ENCODE measurements at places on chromosomes 2 and 18.

- peak; percentile 44 for DNase-seq
Observed at GRCh38 chr2:41720331-41721251, 327.2 kb upstream of the PKDCC start.

DNA sequence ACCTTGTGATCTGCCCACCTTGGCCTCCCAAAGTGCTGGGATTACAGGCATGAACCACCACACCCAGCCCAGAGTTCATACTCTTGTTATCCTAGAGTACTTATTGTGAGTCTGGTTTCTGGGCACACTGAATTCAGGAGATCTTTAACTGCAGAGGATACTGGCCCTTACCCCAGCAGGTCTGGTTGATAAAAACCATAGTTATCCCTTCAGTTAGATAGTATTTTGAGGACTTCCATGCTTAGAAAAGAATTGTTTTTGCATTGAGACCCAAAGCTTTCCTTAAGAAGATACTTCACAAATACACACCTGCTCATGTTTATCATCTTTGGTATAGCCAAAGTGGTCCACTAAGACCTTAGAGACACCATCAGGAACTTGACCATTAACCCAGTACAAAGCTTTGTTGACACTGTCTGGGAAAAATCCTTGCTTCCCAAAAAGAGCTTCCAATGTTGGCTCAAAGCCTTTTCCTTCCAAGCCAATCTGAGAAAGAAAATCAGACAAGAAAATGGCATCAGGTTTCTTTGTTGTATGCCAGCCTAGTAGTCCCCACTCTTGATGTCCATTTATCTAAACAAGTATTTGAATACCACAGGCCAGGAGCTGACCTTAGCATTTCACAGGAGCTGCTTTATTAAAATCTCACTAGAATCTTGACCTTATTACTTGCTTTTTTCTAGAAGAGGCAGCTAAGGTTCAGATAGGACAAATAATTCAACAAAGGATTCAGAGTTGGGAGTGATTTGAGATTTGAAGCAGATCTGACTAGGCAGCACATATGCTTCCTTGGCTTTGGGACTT lies 17.2 kb downstream of the APOB start:
- no peak for DNase-seq

DNA sequence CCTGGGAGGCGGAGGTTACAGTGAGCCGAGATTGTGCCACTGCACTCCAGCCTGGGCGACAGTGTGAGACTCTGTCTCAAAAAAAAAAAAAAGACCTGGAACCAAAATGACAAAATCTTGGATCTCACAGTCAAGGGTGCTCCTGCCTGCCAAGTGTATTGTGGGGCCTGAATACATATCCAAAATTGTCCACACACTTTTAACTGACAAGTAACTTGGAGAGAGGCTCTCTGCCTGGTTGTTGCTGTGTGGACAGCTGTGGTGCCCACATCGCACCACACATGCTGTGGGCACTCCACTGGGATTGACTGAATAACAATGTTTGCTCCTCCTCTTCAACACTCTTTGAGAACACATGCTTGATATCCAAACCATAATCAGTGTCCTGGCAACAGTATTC lies 117.6 kb upstream of the REV1 start:
- DNase-seq: no peak

- DNase-seq: no peak
Observed at GRCh38 chr2:47379384-47379783, 23.6 kb upstream of the MSH2 start.

GRCh38 chr18:24659827-24660720 lies 199.6 kb downstream of the HRH4 start:
- DNase-seq: peak; percentile 79

GRCh38 chr18:615092-615521 lies 18.3 kb downstream of the CLUL1 start:
- no peak for DNase-seq

- DNase-seq: no peak
Observed at GRCh38 chr2:132462236-132462635, 45.6 kb downstream of the GPR39 start.

- no peak for DNase-seq
Observed at GRCh38 chr2:64828261-64828660, 160.9 kb upstream of the SLC1A4 start.

- DNase-seq: peak; percentile 94
Observed at GRCh38 chr2:96906729-96907114, 36.8 kb upstream of the SEMA4C start.

- DNase-seq: peak; percentile 66
Observed at GRCh38 chr18:67519592-67519991, 3.1 kb upstream of the DSEL start.

DNA sequence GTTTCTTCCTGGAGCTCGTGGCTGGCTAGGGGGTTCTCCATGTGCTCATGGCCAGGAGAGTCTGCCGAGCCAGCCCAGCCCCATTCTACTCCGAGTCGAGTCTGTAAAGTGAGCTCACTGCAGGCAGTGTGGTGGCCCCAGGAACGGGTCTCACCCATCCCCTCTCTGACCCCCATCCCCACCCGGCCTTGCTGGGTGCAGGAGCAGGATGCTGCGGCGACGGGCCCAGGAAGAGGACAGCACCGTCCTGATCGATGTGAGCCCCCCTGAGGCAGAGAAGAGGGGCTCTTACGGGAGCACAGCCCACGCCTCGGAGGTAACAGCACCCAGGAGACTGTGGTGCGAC lies 1.4 kb downstream of the ANO7 start:
- DNase-seq: no peak

GRCh38 chr2:189505492-189505891 lies 64.2 kb downstream of the WDR75 start:
- DNase-seq: no peak

GRCh38 chr18:67068608-67069007 lies 447.9 kb downstream of the DSEL start:
- no peak for DNase-seq

- no peak for DNase-seq
Observed at GRCh38 chr2:134228493-134228903, 25.4 kb upstream of the MGAT5 start.

DNA sequence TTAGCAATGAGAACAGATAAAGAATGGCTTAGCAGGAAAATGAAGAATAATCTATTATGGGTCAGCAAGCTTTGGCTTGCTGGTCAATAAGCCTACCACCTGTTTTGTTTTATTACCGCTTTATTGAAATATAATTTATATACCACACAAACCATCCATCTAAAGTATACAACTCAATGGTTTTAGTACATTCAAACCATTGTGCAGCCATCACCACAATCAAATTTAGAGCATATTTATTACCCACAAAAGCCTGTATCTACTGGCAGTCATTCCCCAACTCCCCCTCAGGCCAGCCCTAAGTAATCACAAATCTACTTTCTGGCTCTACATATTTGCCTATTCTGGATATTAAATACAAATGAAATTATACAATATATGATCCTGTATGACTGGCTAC lies 17.2 kb downstream of the PPP3R1 start:
- DNase-seq: no peak

GRCh38 chr2:43222475-43223309 lies 3.7 kb downstream of the ZFP36L2 start:
- peak; percentile 30 for DNase-seq

DNA sequence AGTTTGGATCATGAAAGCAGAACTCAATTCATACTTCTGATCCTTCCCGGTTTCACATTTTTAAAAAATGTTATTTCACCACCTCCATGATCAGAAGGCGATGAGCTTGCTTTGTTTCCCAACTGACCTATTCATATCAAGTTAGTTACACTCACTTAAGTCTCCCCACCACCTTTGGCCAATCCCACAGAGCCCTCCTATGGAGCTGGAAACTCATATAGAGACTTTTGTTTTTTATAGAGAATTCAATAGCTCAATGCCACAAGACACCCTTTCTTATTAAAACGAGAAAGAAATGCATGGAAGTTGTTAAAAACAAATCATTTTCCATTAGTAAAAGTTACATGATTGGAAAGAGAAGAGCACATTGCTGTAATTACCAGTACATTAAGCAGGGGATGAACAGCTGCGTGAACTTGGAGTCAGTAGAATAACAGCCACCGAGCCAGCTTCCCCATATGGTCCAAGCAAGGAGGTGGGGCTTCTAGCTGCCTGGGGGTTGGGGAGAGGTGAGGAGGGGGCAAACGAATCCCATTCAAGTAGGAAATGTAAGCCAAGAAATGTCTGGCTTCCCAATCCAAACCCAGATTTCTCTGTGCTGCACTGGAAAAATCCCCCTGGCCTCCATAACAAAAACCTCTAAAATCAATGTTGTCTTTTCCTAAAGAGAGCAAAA lies 614.5 kb downstream of the IRS1 start:
- DNase-seq: peak; percentile 96

DNA sequence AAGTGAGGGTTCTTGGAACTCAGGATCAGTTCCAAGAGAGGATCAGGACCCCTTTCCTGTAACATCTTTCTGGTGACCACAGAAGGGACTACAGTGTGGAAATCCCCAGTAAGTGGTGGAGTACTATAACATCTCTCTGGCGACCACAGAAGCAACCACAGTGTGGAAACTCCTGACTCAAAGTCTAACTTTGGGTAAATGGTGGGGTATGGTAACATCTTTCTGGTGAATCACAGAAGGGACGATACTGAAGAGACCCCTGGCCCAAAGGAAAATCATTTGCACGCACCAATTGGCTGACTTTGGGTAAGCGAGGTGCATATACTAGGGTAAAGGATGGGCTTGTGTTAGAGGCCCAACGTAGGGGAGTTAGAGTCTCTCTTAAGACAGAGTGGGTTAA lies 56.3 kb upstream of the GULP1 start:
- DNase-seq: no peak

GRCh38 chr18:9081940-9082339 lies 20.6 kb upstream of the NDUFV2 start:
- no peak for DNase-seq

DNA sequence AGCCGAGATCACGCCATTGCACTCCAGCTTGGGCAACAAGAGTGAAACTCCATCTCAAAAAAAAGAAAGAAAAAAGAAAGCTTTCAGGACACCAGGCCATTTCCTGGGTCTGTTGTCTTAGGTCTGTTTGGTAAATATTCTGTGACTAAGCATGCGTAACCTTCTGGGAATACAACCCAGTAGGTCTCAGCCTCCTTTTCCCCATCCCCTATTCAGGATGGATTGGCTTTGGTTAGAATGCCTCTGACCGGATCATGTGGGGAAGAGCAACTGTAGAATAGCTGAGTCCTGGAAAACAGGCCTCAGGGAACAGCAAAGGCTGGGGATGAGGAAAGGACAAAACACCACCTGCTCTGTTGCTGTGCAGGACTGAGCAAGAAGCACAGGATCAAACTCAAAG lies 1.6 kb upstream of the PDCL3 start:
- DNase-seq: no peak

GRCh38 chr2:196977507-196977906 lies 51.0 kb upstream of the PGAP1 start:
- no peak for DNase-seq

GRCh38 chr2:142061733-142062132 lies 69.1 kb downstream of the LRP1B start:
- no peak for DNase-seq

DNA sequence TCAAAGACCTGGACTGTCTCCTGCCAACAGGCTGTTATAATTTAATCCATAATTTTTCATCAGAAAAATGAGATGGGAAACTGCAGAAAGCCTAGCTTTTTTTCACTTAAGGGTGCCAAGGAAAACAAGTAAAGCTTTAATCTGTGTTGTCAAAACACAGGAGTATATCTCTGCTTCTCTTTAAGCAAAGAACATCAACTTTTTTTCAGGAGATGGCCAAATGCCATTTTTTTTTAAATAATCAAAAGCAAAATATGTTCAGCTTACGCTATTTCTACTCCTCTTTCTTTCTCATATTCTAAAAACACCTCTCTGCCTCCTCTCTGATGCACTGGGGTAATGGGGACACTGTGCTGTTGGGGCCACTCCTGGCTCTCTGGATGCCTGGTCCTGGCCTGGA lies 73.1 kb upstream of the NXPH2 start:
- no peak for DNase-seq
